ENCODE measurements at places on chromosomes 1 and 21.
A peak's percentile ranks its signal among the peaks of the same experiment; 100 is the strongest.

- no peak for DNase-seq
These were observed 31.0 kb downstream of the TRIT1 start for GRCh38 chr1:39852214-39852791.

GRCh38 chr1:41239988-41240610 lies 2.0 kb downstream of the SCMH1 start:
- DNase-seq = no peak

DNA sequence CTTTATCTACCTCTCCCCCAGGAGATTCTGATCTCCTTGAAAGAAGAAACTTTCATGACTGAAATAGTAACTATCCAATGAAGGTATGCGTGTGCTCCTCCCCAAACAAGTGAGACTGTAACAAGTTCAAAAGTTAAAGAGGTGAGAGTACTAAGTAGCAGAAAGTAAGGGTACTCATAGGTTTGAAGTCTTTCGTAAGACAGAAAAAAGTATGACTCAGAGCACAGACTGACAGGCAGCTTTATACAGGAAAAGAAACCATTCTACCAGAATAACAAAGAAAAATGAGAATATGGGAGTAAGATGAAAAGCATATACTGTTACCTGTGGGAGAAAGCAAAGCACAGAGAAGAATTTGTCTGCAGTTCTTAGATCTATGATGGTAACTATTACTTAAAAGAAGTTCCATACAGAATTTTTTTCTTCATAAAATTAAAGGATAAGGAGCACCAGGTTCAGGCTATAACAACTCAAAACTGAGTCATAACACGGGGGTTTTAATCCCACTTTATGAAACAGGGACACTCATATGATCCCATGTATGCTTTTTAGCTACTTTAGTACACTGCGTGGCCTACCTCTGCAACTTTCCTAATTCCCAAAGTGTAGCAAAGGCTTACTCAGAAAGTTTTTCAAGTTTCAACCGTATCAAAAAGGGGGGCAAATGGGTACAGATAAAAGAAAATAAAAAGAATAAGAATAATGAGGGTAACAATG lies 52.0 kb downstream of the FOXJ3 start:
- DNase-seq = no peak

DNA sequence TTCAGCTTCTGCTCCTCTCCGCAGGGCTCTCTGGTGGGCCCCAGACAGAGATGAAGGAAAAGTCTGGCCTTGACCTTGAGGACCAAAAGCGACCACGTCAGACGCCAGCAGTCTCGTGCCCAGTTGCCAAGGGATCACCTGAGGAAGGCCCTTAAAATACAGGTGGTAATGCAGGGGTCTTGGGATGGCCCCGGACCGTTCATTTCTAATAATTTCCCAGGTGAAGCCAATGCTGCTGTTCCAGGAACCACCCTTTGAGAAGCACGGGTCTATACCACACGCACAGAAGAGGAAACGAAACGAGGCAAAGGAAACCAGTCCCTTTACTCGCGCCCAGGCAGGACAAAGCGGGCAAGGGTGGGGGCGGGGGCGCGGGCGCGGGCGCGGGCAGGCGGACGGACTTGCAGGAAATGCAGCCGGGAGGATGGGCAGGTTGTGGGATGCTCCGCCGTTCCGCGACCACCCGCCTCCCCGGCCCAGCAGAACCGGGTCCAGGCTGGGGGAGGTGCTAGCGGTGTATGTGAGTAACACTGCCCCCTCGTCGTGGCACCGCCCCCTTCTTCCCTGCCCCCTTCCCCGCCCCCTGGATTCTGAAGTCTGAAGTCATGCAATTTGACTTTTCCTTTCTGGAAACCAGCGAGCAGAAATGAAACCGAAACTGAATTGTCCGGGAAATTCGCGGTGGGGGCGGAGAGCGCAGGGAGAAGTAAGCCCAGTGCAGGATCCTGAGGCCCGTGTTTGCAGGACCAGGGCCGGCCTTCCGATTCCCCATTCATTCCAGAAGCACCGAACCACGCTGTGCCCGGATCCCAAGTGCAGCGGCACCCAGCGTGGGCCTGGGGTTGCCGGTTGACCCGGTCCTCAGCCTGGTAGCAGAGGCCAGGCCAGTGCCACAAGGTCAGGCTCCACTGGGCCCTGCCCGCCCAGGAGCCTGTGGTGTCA lies 5.8 kb upstream of the MX1 start:
- DNase-seq = peak; percentile 31
